T47D (cell line): ENCODE measurements at places on chromosomes 16 and 17.

DNA sequence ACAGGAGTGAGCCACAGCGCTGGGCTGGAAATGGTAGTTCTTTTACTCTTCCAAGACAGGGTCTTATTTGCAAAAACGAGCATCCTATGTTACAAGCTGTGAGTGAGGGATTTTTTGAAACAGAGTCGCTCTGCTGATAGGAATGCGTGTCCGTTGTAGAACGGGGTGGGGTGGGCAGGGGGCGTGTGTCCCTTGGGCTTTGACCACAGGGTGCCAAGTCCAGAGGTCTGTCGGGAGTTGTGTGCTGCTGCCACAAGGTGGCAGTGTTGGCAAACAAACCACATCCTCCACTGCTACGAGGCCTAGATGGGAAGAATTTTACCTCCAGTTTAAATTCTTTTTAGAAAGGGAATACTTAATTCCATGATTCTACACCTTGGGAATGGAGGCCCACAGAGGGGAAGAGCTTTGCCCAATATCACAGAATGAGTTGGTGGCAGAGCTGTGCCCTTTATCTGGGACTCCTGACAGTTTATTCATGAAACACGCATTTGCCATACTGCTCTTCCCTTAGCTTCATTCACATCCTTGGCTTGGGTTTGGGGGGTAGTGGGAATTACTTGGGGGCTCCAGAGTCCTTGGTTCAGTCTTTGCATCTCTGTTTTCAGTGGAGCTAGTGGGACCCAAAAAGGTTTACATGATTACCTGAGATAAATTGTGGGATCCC, 30.6 kb upstream of the ETV4 start:
- DNase-seq = peak; percentile 81

DNA sequence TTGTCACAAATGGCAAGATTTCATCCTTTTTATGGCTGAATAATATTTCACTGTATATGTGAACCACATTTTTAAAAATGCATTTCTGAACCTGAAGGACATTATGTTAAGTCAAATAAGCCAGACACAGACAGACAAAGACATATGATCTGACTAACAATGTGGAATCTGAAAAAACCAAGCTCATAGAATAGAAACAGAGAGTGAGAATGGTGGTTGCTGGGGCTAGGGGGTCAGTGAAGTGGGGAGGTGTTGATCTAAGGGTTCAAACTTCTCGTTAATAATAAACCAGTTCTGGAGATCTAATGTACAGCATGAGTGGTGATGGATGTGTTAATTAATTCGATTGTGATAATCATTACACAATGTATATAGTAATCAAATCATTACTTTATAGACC, 475.1 kb downstream of the WWOX start:
- no peak for DNase-seq

DNA sequence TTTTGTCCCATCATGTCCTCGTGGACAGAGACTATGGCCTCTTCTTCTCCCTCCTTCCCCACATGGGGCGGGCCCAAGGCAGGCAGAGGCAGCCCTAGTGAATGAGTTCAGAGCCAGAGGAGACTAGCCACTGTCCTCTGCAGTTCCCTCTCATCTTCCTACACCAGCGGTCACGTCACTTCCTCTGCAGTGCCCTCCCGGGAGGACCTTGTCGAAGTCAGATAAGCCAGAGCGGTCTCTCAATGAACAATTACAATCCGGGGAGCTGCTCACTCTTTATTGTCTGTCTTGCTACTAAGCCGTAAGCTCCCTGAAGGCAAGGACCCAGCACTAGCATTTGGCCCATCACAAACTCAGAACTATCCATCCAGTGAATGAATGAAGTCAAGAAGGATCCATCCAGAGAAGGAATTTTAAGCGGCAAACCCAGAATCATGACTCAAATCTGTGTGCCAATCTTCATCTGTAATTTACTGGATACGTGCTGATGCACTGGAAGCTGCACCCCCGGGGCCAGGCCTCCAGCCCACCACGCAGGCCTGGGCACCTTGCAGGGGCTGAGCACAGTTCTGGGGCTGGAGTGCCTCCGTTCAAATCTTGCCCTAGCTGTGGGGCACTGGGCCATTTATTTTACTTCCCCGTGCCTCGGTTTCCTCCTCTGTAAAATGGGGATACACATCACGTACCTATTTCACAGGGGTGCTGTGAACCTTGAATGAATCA, 18.1 kb downstream of the ZNF423 start:
- DNase-seq = no peak

- peak; percentile 68 for DNase-seq
These were observed 1.6 kb downstream of the LASP1 start for GRCh38 chr17:38871247-38872015.

GRCh38 chr17:57971572-57971971, 16.4 kb upstream of the CUEDC1 start:
- DNase-seq = no peak

- no peak for DNase-seq
These were observed 7.4 kb upstream of the DPEP1 start for GRCh38 chr16:89606006-89606405.

- no peak for DNase-seq
These were observed 363.1 kb downstream of the WWOX start for GRCh38 chr16:78462288-78463208.

GRCh38 chr17:50163843-50164696, 1.7 kb upstream of the SGCA start:
- no peak for DNase-seq

DNA sequence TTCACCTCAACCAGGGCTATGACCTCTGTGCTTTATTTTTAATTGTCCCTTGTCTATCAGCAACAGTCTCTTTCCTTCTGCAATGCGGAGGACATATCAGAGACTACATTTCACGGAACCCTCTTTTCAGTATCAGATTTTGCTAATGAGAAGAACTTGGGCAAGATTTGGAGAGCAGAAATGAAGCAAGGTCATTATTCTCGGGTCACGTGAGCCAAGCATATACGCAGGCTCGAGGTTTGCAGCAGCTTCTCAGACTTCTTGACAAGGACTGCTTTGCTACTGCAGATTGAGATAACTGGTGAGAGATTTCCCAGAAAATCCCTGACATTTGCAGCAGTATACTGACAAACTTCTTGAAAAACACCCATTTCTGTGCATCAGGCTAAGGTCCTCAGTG, 30.4 kb downstream of the ABCA10 start:
- no peak for DNase-seq

DNA sequence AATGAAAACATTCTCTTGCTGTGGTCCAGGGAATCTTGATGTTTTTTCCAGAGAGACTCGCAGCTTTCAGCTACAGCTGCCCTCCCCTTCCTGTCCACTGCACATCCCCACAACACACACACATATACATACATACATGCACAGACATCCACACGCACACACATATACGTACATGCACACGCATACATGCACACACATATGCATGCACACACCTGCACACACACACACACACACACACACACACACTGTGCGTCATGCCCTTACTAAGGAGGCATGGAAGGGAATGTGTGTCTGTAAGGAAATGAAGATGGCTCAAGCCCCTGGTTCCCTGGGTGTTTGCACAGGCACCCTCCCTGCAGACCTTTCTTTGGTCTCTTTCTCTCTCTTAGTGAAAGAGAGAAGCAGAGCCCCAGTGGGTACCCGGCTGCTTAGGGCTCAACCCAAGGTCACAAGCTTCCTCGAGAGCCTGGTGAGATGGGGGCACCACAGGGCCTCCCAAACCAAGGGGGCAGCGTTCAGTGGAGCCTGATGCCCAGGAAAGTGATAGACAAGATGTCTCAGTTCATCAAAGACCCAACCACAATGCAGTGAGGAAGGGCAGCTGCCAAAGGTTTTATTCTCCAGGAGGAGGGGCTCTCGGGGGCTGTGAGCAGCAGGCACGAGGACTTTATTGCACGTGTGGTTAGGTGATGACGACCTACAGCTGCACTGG, 33.3 kb downstream of the TNFRSF13B start:
- no peak for DNase-seq

GRCh38 chr17:72774236-72774635, 318.3 kb downstream of the SLC39A11 start:
- DNase-seq = no peak

- no peak for DNase-seq
These were observed 14.6 kb upstream of the SREBF1 start for GRCh38 chr17:17851103-17852002.

DNA sequence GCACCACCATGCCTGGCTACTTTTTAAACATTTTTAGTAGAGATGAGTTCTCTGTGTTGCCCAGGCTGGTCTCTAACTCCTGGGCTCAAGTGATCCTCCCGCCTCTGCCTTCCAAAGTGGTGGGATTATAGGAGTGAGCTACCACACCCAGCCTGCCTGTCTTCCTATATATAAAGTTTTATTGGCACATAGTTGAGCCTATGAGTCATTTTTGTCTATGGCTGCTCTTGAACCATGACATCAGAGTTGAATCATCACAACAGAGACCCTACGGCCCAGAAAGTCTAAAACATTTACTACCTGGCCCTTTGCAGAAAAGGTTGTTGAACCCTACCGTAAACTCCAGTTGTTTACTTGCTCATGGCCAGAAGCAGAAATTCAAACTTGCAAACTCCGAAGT, 7.9 kb downstream of the SEPTIN12 start:
- no peak for DNase-seq

GRCh38 chr16:3431779-3432219, 11.5 kb downstream of the ZNF597 start:
- DNase-seq = no peak

DNA sequence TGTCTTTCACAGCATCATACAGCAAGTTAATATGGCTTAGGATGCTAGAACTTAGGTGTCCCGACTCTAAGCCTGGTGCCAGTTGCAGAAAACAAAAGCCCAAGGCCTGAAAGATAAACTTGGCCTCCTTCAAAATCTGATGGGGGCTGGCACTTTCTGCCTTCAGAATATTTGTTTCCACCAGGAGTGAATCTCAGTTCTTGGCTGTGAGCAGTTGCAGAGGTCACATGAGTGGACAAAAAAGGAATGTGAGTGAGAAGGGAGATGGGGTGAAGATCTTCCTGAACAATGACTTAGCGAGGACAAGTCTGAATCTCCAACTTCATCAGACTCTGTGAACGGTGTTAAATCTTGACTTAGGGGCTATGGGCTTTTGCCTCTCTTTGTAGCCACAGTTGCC, 46.6 kb downstream of the HOXB1 start:
- no peak for DNase-seq

GRCh38 chr17:44558710-44559633, 1.7 kb downstream of the FZD2 start:
- no peak for DNase-seq

DNA sequence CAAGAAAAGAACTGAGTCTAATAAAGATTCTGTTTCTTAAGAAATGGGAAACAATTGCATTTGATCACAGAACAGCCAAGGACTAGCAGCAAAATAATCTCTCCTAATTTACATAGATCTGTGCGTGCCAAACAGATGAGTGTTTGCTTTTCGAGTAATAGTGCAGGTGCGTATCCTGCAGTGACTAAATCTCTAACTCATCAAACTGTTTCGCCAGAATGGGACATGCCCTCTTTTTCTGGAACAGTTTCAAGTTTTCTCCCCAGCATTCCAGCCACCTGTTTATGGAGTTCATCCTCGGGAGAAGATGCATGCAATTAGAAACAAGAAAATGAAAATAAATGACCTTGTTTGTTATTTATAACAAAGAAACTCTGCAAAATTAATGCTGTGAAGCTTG, 5.7 kb upstream of the TOX3 start:
- DNase-seq = no peak

DNA sequence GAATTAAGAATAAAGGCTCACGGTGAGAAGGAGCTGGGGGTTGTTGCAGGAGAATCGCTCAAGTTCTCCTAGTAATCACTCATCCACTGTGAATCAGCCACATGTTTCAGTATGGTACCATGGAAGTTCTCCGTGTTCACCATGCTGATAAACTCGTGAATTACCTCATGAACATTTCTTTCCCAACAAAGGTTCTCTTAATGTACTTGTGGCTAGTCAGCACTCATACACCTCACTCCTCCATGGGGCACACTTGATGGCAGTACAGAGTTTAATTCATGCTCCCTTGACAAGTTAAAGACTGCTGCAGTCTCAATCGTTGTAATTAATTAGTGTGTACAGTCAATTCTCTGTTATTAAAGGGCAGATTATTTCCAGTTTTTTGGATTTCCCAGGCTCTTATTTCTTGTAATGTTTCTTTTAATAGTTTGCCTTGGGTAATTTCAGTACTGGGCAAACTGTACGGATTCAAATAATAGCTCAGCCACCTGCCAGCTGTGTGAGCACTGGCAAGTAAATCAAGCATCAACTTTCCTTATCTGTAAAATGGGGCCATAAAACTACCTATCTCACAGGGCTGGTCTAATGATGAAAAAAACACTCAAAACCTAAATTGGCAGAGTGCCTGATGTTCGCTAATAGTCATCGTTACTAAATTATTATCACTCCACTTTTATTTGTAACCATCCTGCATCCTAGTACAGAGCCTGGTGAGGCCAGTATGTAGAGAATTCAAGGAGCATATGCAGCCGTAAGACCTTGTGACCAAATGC, 6.1 kb downstream of the GOT2 start:
- DNase-seq = no peak

DNA sequence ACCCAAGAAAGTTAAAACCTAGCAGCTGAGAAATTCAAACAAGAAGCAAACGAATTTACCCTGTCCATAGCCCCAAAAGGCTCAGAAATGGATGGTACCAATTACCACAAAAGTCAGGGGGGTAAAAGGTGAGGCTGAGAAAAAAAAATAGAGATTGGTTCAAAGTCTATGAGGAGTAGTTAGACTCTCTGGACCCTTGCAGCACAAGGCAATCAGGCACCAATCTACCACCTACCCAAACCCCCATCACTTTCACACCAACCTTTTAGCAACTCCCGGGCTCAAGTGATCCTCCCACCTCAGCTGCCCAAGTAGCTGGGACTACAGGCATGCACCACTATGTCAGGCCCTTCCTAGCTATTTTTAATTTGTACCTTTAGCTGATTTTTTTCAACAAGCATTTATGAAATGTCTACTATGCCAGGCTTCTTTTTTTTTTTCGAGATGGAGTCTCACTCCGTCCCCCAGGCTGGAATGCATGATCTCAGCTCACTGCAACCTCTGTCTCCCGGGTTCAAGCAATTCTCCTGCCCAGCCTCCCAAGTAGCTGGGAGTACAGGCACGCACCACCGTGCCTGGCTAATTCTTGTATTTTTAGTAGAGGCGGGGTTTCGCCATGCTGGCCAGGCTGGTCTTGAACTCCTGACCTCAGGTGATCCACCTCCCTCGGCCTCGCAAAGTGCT, 40.8 kb downstream of the USP32 start:
- no peak for DNase-seq
